ENCODE measurements at places on chromosomes 5 and 9.

GRCh38 chr5:74371621-74372020 lies 268.9 kb downstream of the ENC1 start:
- DNase-seq, result peak; percentile 61

GRCh38 chr9:97577051-97577450 lies 56.1 kb downstream of the TSTD2 start:
- DNase-seq, result no peak

DNA sequence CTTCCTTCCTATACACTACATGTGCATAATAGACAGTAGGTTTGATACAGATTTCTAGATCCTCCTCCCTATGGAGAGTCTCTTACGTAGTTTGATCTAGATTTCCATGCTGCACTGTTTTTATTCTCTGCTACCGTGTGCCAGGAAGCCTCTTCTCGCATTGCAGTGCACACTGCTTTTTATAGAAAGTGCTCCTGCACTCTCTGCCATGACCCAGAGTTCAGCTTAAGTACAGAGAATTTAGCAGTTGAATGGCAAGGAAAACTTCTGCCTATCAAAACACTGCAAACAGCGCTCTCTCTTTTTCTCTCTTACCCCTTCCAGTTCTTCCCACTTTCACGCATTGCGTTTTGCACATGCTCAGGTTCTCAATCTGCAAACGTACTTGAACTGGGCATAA lies 187.4 kb downstream of the ARHGAP26 start:
- DNase-seq, result no peak

- no peak for DNase-seq
Observed at GRCh38 chr9:117435630-117436261, 20.9 kb upstream of the ASTN2 start.

DNA sequence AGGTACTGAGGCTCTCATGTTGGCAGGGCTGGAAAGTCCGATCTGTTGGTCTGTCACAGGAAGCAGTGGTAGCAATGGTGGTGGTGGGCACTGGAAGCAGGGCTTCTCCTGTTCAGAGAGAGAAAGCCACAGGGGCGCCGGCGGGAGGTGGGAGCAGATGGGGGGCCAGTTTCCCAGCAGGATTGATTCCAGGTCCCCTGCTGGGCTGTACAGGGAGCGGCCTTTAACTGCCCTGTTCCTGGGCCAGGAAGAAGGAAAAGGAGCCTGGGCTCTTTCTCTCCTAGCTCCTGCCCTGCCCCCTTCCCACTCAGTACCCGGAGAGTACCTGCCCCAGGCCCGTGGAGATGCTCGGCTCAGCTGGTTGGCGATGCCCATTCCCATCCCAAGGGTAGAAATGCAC lies 2.6 kb upstream of the DAB2IP start:
- DNase-seq, result no peak

DNA sequence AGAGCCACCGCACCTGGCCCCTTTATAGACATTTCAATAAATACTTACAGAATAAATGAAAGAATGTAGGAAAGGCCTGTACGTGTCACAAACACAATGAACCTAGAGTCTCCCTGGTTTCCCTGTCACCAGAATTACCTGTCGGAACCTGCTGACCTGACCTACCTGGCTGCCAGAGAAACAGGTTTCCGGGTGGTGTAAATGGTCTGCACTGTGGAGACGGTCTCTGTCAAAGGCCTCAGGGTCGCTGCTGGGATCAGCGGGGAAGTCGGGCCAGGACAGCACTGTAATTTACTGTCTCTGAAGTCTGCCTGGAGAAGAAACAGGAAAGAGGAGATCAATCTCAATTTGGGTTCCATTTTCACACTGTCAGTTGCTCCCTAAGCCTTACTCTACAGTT lies 9.3 kb upstream of the FRRS1L start:
- DNase-seq, result no peak

GRCh38 chr5:179599973-179600372 lies 23.5 kb downstream of the HNRNPH1 start:
- DNase-seq, result no peak

GRCh38 chr9:128225770-128226411 lies 22.7 kb downstream of the DNM1 start:
- DNase-seq, result no peak

DNA sequence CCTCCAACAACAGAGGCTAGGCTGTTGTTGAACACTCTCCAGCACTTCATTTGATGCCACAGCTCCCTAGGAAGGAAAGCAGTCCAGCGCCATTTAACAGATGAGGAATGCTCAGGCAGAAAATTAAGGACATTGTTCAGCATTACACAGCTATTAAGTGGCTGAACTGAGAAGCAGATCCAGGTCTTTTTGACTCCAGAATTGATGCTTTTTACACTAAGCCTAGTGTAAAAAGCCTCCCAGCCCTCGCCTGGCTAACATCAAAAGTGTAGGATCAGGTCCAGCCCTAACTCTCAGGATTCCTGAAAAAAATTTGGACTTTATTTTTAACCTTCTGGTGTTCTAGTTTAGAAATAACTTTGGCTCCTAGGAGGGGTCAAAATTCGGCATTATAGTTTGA lies 106.4 kb upstream of the SMC5 start:
- no peak for DNase-seq

- peak; percentile 67 for DNase-seq
Observed at GRCh38 chr5:9774472-9775079, 144.4 kb upstream of the TAS2R1 start.

- no peak for DNase-seq
Observed at GRCh38 chr5:135309391-135310327, 89.4 kb downstream of the MACROH2A1 start.

DNA sequence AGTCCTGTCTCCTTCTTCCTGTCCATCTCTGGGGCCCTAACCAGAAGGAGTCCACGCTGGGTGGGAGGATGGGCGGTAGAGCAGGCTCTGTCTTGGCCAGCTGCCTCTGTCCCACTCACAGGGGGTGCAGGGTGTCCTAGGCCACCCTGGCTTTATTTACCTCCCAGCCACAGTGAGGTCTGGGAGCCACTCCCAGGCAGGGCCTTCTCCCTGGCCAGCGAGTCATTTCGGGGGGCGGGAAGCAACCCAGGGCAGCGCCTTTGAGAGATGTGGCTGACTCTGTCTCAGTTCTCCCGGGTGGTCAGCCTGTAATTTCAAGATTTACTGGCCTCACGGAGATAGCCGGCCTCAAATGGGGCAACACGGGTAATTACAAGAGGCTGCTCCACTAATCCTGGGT lies 67.4 kb upstream of the PTCH1 start:
- no peak for DNase-seq

- DNase-seq, result peak; percentile 36
Observed at GRCh38 chr5:159928122-159928909, 12.0 kb downstream of the ADRA1B start.

GRCh38 chr9:137168573-137168903 lies 1.3 kb downstream of the LRRC26 start:
- peak; percentile 83 for DNase-seq

DNA sequence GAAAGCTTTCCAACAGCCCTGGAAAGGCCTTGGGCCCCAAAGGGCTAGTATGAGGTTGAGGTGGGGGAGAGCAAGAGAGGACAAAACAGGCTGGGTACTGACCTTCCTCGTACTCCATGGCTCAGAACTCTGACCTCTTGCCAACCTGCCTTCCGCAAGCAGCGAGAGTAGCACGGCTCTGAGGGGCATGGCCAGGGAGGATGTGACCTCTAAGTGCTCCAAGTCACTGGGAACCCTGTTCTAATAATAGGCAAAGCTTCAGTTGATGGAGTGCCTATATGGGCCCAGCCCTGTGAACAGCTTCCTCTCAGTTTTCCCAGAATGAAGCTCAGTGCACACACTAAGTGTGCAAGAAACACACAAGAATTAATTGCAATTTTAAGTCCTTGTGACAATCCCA lies 127.6 kb upstream of the GABRP start:
- no peak for DNase-seq

Measured in DMS53 (cell line).